ENCODE measurements at places on chromosomes 13 and 19.
A peak's percentile ranks its signal among the peaks of the same experiment; 100 is the strongest.

DNA sequence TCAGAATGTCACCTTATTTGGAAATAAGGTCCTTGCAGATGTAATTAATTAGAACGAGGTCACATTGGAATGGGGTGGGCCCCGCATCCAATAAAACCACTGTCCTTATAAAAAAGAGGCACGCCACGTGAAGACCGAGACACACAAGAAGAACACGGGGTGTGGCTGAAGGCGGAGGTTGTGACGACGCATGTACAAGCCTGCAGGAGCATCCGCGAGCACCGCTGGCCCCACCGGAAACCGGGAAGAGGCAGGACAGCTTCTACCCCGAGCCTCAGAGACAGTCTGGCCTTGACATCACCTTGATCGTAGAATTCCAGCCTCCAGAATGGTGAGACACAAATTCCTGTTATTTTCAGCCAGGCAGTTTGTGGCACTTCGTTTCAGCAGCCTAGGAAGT is 177.9 kb downstream of the COL4A1 start:
- no peak for DNase-seq

- no peak for DNase-seq
Observed at GRCh38 chr13:30873499-30873898, 32.6 kb upstream of the MEDAG start.

GRCh38 chr19:43687660-43687997 is 17.7 kb upstream of the PLAUR start:
- DNase-seq = no peak

DNA sequence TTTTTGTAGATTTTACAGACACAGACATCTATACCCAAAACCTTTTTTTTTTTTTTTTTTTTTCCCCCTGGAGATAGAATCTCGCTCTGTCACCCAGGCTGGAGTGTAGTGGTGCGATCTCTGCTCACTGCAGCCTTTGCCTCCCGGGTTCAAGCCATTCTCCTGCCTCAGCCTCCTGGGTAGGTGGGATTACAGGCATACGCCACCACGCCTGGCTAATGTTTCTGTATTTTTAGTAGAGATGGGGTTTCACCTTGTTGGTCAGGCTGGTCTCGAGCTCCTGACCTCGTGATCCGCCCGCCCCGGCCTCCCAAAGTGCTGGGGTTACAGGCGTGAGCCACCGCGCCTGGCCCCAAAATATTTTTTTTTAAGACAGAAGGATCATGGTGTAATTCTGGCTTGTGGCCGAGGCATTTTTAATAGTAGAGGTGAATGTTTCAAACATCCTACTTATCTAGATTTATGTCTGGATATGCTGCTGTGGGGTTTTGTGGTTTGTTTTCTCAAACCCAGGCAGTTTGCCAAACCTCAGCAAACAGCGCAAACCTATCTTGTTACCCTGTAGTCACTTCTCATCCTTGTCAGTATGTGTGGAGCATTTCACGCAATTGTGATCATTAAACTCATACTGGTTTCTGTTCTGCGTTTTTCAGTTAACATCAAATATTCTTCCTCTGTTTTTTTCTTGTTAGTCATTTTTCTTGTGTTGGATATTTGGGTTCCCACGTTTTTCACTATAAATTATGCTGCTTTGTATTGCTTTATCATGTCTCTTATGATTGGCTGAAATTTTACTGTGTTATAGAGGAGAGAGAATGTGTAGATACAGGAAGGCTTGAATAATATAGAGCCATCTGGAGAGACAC is 36.2 kb upstream of the GARRE1 start:
- DNase-seq = peak; percentile 45

DNA sequence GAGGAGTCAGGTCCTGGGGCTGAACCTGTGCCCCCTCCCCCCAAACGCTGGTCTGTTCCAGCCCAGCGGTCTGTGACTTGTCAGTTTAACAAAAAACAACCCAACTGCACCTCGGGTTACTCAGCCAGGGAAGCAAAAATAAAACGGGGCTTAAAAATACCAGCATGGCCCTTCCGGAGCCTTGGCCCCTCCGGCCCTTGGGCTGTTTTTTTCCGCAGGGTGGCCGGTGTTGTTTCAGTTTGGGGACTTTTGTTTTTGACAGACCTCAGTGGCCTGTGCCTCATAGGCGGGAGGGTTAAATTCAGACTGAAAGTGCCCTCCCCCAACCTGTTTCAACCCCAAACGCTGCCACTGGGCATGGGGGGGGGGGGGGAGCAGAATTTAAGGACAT is 4.0 kb downstream of the TCF3 start:
- DNase-seq = no peak

DNA sequence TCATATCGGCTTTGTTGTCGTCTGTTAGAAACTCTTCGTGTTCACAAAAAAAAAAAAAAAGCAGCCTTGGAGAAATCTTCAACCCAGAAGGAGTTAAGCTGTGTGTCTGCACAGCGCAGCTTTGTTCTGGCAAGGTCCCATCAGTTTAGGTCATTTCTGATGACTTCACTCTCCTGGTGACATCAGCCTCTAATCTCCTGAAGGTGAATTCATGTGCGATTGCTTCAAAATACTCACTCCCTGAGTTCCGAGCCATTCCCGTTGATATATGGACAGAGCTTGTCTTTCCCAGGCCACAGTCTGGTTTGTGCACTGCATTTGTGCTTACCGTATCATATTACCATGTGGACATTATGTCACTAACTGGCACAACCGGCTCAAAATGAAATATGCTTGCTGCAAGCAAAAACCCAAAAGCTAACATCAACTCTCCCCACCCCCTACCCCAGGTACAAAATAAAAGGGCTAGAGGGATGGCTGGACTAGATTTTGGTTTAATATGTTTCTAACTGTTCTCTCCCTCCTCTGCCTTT is 342.4 kb downstream of the KCNRG start:
- no peak for DNase-seq

GRCh38 chr13:93235258-93236015 is 8.8 kb downstream of the GPC6 start:
- no peak for DNase-seq

DNA sequence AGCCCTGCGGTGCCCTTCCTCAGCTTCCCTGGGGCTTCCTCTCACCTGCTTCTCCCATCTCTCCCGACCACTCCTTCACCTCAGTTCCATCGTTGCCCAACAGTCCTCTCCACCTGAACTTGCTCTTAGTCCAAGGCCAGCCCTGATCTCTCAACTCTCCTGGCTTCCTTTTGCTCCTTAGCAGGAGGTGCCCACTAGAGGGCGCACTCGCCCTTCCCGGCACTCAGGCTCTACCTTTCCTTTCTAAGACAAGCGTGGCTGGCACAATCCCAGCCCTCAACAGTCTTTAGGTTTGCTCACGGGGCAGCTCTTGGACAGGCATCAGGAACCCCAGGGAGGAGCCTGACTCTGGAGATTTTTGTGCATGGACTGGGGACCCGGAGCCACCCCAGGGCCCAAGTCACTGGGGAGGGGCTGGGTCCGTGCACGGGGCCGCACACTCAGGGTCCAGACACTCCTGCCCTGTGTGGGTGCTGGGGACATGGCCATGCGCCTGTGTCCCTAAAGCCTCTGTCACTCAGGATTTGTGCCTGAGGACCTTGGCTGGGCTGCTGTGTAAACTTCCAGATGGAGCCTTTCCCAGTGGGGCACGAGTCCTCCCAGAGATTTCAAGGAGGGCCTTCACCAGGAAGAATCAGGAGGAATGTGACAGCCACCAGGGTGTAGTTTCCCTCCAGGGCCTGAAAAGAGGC is 12.1 kb upstream of the CEACAM8 start:
- peak; percentile 16 for DNase-seq

- peak; percentile 11 for DNase-seq
Observed at GRCh38 chr19:56141417-56141993, 418 bp downstream of the ZNF444 start.

- no peak for DNase-seq
Observed at GRCh38 chr13:51919531-51919930, 57.8 kb downstream of the CCDC70 start.

- DNase-seq = peak; percentile 89
Observed at GRCh38 chr19:2618611-2619010, 83.9 kb downstream of the GNG7 start.

GRCh38 chr19:57830071-57830602 is at the start of gene ZNF587B:
ZNF587B (plus strand) TSS chr19:57830299; CDS start chr19:57830529, 230 bp downstream.
- peak; percentile 23 for DNase-seq

DNA sequence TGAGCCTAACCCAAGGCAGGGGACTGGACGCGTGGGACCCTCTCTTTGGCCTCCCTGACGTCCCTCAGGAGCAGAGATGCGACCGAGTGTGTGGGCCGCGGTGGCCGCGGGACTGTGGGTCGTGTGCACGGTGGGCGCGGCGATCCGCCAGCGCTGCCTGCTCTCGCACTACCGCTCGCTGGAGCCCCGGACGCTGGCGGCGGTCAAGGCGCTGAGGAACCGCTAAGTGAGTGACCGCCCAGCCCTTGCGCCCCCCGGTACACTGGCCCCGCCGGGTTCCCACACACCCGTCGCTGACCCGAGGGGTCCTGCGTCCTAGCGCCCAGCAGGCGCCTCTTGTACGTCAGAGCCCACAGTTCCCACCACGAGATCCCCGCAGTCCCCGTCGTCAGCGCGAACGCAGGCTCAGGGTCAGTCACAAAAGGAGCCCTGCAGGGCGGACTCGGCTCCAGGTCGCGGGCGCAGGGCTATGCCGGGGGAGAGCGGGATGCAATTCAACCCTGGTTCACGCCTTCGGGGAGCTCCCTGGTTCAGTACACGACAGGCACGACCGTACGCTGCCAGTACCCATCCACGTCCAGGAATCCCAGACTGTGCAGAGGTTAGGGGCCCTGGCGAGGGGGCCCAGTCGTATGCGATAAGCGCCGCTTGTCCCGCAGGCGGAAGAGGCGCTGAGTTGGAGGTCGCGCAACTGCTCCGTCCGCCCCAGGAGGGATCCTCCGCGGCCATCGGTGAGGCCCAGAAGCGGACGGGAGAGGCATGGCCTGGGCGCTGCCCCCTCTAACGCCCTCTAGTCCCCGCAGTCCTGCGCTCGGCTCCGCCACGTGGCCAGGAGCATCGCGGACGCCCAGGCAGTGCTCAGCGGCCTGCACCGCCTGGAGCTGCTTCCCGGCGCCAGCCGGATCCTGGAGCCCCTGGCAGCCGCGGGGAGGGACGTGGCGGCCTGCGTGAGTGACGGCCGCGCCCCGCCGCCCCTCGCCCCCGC is 3.6 kb upstream of the IFNL2 start:
- no peak for DNase-seq

- no peak for DNase-seq
Observed at GRCh38 chr19:33438987-33439781, 65.7 kb downstream of the CEBPG start.

DNA sequence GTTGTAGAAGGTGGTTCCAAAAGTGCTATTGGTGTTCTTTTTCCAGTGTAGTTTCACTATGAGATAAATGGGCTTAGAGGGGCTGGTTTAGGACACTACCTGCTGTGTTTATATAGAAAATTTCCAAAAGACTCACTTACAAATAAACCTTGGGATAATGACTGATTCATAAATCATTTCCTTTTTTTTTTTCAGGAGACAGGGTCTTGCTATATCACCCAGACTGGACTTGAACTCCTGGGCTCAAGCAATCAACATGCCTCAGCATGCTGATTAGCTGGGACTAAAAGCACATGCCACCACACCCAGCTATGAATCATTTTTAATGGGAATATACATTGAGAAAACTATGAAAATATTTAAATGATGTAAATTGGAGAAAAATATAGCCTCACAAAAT is 376.6 kb downstream of the PCDH9 start:
- DNase-seq = no peak

- no peak for DNase-seq
Observed at GRCh38 chr13:101453784-101454201, 1.3 kb downstream of the ITGBL1 start.

DNA sequence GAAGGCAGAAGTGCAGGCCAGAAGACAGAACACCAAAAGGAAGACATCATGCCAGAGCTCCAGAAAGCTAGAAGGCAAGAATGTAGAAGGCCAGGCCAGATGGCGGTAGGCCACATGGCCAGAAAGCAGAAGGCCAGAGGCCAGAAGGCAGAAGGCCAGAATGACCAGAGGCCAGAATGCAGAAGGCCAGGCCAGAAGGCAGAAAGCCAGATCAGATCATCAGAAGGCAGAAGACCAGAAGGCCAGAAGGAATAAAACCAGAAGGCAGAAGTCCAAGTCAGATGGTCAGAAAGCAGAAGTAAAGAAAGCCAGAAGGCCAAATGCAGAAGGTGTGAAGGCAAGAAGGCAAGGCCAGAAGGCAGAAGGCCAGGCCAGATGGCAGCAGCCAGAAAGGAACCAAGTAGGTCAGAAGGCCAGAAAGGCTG is 185.0 kb downstream of the TUBA3C start:
- DNase-seq = no peak

GRCh38 chr19:54199401-54199800 is 1.3 kb upstream of the RPS9 start:
- no peak for DNase-seq

GRCh38 chr13:79297128-79297527 is 108.9 kb downstream of the RBM26 start:
- no peak for DNase-seq

- no peak for DNase-seq
Observed at GRCh38 chr19:45865269-45865948, 1.3 kb downstream of the FOXA3 start.

Measured in activated CD4-positive, alpha-beta T cell treated with anti-CD3 and anti-CD28 coated beads, Interleukin-2, amount 50 U/mL, for 4 hours (primary cell).